ENCODE measurements at places on chromosomes 1 and 21.

GRCh38 chr1:221234791-221235190, 355.5 kb downstream of the HLX start:
- DNase-seq, result no peak

- no peak for DNase-seq
These were observed 549.7 kb upstream of the PLXNA2 start for GRCh38 chr1:208793861-208794345.

DNA sequence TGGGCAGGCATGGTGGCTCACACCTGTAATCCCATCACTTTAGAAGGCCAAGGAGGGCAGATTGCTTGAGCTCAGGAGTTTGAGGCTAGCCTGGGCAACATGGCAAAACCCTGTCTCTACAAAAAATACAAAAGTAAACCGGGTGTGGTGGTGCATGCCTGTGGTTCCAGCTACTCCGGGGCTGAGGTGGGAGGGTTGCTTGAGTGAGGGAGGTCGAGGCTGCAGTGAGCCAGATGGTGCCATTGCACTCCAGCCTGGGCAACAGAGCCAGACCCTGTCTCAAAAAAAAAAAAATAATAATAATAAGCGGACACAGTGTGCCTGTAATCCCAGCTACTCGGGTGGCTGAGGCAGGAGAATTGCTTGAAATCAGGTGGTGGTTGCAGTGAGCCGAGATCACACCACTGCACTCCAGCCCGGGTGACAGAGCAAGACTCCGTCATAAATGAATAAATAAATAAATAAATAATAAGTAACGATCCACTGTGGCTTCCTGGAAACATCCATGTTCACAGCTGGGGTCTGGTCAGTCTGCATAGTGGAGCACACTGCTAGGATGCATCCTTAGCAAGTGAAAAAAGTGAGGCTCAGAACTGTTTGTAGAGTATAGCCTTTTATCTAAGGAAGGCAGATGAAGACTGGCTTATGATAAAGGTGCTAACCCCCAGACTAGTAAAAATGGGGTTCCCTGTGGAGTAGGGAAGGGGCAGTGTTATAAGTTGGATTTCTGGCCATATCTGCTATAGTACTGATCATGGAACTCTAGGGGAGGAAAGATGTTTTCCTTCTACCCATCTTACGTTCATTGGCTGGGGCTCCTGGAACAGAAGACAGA, 15.7 kb downstream of the PKNOX1 start:
- no peak for DNase-seq

GRCh38 chr21:15631342-15631741, 98.4 kb upstream of the USP25 start:
- DNase-seq, result no peak

GRCh38 chr1:232047473-232047872, 420.9 kb downstream of the DISC1 start:
- DNase-seq, result no peak

GRCh38 chr1:35454616-35455015, 102.6 kb downstream of the KIAA0319L start:
- DNase-seq, result no peak
